ENCODE measurements at places on chromosomes 16 and 17. TPM values are rescaled to one million over a fixed set of nuclear protein-coding genes. Genes with fewer than 3 reads are reported as not detected.

Gene ABCA6
- not detected for polyA plus RNA-seq

Gene C17orf75
- polyA plus RNA-seq, result 41.7 TPM

Gene ARSG
- polyA plus RNA-seq, result 9.9 TPM

Gene MT1A
- not detected for polyA plus RNA-seq

Gene FBRS
- 25.8 TPM for polyA plus RNA-seq

Gene APOH
- polyA plus RNA-seq, result not detected

Gene CCL13
- polyA plus RNA-seq, result not detected

Gene KRTAP4-6
- polyA plus RNA-seq, result not detected

Gene KCNH6
- not detected for polyA plus RNA-seq

Gene PCGF2
- 12.2 TPM for polyA plus RNA-seq

Gene NHLRC4
- 2.2 TPM for polyA plus RNA-seq

Gene KIF19
- polyA plus RNA-seq, result not detected

Gene EPN3
- polyA plus RNA-seq, result 1.9 TPM

Gene MT4
- not detected for polyA plus RNA-seq

Gene GDPD3
- polyA plus RNA-seq, result 0.96 TPM

Gene SLFN11
- polyA plus RNA-seq, result not detected

Gene TNFRSF17
- polyA plus RNA-seq, result 0.55 TPM

Gene SLC5A10
- not detected for polyA plus RNA-seq

Gene ZNF385C
- 3.0 TPM for polyA plus RNA-seq

Gene GABARAP
- 772 TPM for polyA plus RNA-seq

Gene FBXO39
- polyA plus RNA-seq, result not detected

Gene MEOX1
- not detected for polyA plus RNA-seq

Gene ZSCAN10
- not detected for polyA plus RNA-seq

Gene C16orf89
- polyA plus RNA-seq, result 0.62 TPM

Gene VMO1
- polyA plus RNA-seq, result 1.1 TPM

Gene NGFR
- polyA plus RNA-seq, result 12.2 TPM

Gene ITGA2B
- 0.56 TPM for polyA plus RNA-seq

Gene CEMP1
- polyA plus RNA-seq, result 4.6 TPM

Gene KDM8
- 10.5 TPM for polyA plus RNA-seq

Gene KIF2B
- not detected for polyA plus RNA-seq

Gene TMEM98
- 217 TPM for polyA plus RNA-seq

Gene HOXB9
- not detected for polyA plus RNA-seq

Gene ODAD4
- polyA plus RNA-seq, result 3.2 TPM

Gene KIFC3
- 24.8 TPM for polyA plus RNA-seq

Gene SEPTIN12
- 2.2 TPM for polyA plus RNA-seq

Gene PRAC2
- polyA plus RNA-seq, result not detected

Gene MAP2K6
- polyA plus RNA-seq, result 13.1 TPM

Gene GRB7
- polyA plus RNA-seq, result 5.6 TPM

Gene KRT24
- not detected for polyA plus RNA-seq

Gene KRT16
- 0.16 TPM for polyA plus RNA-seq

Gene SLC5A2
- 3.4 TPM for polyA plus RNA-seq

Gene CD300E
- polyA plus RNA-seq, result 0.34 TPM

Gene TVP23A
- polyA plus RNA-seq, result 2.1 TPM

Gene NPW
- polyA plus RNA-seq, result 38.6 TPM

Gene GPRC5C
- 106 TPM for polyA plus RNA-seq

Gene CHRNE
- 1.1 TPM for polyA plus RNA-seq

Gene SMIM22
- polyA plus RNA-seq, result 0.41 TPM

Gene CYGB
- polyA plus RNA-seq, result 3.5 TPM
